Gastroesophageal sphincter (tissue), 4 donors: ENCODE measurements at places on chromosomes 5 and 9. TPM values are rescaled to one million over a fixed set of nuclear protein-coding genes. Genes with fewer than 3 reads are reported as not detected.

- peak; percentile 24 for ATAC-seq
These were observed 51.5 kb downstream of the COL15A1 start for GRCh38 chr9:98995059-98995671.

DNA sequence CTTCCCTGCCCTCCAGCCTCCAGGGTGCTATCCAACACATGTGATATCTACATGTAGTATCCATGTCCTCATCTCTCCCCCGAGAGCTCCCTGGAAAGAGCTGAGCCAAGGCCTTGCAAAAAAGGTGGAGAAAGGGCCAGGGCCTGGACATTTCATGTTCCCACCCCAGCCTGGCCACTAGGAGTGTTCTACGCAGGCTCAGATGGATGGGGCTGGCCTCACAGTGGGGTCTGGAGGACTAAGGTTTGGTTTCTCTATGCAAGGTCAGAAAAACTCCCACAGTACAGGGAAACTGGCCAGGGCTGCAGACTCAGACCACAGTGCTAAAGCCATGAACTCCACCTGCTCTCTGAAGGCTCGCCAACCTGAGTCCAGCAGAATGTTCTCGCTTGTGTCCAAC, 1.5 kb upstream of the CSF2 start:
- no peak for ATAC-seq

DNA sequence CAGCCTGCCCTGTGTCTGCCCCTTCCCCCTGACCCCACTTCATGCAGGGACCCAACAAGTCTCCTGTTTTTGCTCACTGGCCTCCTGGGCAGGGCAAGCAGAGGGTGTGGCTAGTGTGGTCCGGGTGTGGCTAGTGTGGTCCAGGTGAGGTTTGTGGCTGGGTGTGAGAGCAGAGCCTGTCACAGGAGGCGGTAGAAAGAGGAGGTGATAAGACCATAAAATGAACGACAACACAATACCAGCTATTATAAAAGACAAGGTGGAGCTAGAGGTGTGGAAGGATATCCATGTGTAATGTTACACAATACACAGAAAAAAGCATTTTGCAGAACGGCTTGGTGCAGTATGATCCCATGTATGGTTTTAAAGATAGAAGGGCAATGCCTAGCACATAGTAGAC, 23.3 kb downstream of the SPRY4 start:
- ATAC-seq: no peak

DNA sequence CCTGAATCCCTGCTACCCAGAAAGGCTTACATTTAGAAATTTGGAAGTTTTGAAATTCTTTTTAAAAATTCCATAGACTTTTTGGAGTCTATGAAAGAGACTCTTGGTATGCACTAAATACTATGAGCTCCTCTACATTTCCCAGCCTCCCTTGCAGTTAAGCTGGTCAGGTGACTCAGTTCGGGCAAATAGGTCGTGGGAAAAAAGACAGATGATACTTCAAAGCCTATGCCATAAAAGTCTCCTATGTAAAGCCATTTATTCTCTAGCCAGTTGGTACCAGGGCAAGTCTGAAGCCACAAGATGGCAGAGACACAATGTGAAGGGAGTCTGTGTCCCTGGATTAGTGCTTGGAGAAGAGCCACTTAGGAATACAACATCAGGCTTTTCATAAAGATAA, 101.8 kb downstream of the BOD1 start:
- no peak for ATAC-seq

DNA sequence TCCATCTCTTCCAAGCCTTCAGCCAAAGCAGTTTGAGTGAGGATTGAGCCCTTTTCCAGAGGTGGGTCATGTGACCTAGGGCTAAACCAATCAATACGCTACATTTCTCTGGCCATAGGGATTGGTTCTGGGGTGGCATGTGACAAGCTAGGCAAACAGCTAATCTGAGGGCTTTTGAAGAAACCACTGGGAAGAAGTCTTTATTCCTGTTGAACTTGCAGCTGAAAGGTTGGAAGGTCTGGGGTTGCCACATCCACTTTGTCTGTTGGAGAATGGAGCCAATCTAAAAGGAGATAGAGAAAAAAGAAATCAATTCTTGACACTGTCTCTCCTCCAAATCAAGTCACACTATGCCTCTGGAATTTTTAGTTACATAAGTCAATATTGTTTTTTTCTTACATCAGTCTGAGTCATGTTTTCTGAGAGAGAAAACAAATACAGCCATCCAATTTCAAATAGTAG, 637.8 kb upstream of the WWC1 start:
- ATAC-seq: no peak

- no peak for ATAC-seq
These were observed 40.8 kb downstream of the GRAMD2B start for GRCh38 chr5:126464016-126464415.

GRCh38 chr5:158884827-158885518, 214.7 kb downstream of the EBF1 start:
- no peak for ATAC-seq

DNA sequence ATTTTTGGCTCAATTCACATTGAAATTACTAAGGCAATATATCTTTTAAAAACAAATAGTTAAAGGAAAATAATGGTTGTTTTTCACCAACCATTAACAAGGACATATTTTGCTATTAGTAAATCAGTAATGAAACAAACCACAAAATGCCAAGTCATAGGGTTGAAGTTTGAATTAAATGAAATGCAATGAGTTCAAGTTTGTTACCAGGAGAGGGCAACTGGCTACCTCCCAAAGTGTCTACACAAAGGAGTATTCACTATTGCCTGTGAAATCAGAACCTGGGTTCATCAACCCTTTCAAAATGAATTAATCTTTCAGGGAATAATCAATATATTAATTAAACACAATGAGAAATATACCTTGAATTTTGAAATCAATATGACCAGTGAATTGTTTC, 138.4 kb upstream of the DMRTA1 start:
- no peak for ATAC-seq

DNA sequence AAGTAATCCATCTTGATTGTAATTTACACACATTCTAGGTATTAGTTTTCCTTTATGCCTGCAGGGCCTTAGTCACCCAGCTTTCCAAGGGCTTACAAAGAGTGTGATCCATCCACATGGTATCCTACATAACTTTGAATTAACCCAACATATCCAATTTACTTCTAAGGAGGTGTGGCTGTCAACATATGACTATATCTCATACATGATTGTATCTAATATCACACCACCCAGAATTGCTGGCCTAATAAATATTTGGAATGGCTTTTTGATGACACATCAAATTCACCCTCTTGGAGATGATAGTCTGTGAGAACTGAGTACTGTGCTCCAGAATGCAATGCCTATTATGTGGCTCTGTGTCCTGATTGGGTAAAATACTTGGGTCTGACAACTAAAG, 363.3 kb upstream of the GRIN3A start:
- no peak for ATAC-seq

DNA sequence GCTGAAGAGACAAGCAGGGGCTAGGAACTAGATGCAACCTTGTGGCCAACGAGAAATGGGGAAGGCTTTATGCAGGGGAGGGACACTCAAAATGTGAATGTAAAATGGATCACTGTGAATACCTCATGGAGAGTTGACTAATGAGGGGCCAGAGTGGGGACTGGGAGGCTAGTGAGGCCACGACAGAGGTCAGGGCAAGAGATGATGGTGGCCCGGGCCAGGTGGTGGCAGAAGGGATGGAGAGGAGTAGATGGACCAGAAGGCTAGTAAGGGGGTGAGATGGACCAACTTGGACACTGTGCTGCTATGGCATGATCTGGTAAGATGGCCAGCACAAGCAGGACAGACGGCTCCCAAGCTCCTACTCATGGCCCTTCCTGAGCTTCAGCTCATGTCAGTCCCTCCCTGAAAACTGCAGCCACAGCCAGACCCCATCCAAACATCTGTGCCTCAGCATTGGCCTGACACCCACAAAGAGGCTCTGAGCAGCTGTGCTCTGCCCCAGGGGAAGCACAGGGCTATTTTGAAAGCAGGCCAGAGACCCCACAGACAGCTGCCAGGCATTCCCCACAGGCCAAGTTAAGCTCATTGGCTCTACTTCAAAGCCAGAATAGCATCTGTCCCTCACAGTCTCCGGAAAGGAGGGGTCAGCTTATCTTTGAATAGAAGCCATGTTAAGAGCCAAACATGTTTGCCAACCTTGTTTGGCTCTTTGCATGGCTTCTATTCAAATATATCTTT, 22.1 kb downstream of the P4HA2 start:
- ATAC-seq: peak; percentile 44

GRCh38 chr5:50751064-50751657, 84.7 kb downstream of the PARP8 start:
- ATAC-seq: no peak

DNA sequence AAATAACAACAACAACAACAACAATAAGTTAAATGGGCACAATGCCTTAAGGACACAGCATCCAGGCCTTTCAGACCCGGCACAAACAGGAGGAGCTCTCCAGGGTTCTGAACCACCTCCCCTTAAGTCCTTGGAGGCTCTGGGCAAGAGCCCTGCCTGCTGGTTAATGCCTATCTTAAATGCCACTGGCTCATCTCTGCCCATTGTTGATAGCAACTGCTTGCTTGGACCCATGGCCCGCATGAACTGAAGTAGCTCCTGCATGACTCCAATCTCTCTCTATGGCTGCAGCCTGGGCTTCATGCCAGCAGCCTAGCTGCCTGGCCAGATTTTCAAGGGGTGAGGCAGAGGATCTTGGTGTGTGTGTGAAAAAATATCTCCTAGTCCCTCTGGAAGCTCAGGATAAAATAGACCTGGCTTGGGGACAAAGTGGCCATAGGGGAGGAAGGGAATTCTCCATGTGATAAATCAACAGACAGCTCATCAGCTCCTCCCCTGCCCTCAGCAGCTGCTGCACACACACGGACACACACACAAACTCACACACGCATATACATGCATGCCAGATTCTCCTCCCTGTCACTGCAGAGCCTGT, 27.4 kb downstream of the FAM219A start:
- peak; percentile 31 for ATAC-seq

GRCh38 chr9:113580954-113581311, 117.4 kb downstream of the RGS3 start:
- ATAC-seq: no peak

- no peak for ATAC-seq
These were observed 4.2 kb upstream of the DELE1 start for GRCh38 chr5:141919218-141920119.

DNA sequence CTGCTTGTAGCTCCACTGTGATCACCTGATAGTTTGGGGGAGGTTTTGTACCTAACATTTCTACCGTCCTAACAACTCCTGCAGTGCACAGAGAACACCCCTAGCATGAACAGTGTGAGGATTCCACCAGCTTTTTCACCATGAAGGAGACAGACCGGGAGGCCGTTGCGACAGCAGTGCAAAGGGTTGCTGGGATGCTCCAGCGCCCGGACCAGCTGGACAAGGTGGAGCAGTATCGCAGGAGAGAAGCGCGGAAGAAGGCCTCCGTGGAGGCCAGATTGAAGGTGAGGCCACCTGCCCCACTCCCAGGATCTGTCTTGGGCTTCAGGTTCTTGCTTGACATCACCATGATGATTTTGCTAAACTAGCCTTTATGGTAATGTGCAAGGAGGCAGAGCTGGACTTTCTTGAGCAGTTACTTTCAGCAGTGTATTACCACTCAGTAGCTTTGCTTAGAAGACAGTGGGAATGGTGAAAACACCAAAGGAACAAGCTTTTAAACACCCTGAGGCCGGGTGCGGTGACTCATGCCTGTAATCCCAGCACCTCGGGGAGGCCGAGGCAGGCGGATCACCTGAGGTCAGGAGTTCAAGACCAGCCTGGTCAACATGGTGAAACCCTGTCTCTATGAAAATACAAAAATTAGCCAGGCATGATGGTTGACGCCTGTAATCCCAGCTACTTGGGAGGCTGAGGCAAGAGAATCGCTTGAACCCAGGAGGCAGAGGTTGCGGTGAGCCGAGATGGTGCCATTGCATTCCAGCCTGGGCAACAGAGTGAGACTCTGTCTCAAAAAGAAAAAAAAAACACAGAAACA, 3.3 kb downstream of the EXOC3 start:
- ATAC-seq: no peak

- ATAC-seq: no peak
These were observed 37.8 kb downstream of the HMGCS1 start for GRCh38 chr5:43275391-43275790.

DNA sequence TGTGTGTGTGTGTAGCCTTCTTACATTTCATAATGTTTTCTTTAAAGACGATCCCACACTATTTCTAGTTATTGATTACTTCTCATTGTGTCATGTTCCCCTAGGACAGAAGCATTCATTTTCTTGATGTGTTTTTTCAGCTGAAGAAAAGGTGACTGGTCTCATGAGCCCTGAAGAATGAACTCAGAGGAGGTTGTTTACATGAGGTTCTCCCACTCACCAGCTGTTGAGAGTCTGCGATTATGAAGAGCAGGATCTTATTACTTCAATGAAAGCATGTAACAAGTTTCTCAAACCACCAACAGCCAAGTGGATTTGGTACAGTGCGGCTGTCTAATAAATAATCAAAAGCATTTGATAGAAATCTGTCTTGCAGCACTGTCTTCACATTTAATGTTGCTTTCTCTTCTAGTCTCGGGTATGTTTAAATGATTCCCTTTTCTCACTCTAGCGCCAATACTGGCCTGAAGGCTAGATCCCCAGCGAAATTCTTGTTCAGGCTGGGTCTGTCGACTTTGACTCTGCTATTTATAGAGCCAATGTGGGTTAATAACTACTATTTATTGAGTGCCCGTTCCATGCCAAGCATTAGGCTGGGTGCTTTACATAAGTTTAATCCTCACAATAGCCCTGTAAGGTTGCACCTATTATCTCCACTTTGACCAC, 9.6 kb upstream of the FSD1L start:
- ATAC-seq: no peak

- ATAC-seq: no peak
These were observed 53.9 kb upstream of the PALM2AKAP2 start for GRCh38 chr9:109726119-109726518.

DNA sequence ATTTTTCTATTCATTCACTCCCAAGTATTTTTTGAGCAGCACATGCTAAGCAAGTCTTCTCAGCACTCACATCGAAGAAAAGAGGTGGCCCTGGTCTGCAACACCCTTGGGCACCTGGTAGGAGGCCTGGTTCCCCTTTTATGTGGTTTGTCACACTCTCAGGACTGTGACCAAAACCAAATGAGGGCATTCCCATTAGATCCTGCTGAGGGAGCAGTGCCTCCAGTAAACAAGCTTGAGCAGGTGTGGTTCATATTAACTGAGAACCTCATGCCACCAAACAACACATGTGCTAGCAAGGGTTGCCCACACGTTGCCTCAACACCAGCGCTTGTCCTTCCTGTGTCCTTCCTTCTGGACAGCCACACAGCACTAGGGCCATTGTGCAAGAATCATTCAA, 26.9 kb upstream of the SYK start:
- ATAC-seq: no peak

Gene STKLD1
- total RNA-seq: not detected

Gene GHR
- 12.5 TPM for total RNA-seq

Gene BTNL8
- total RNA-seq: 1.1 TPM

Gene OSTF1
- 28.8 TPM for total RNA-seq

Gene SAXO1
- total RNA-seq: 0.39 TPM

Gene ADGRD2
- not detected for total RNA-seq

Gene VDAC1
- total RNA-seq: 157 TPM

Gene SLC1A3
- total RNA-seq: 18.0 TPM

Gene PMPCA
- 36.4 TPM for total RNA-seq

Gene SPINK7
- total RNA-seq: 9.6 TPM

Gene PALM2AKAP2
- 8.2 TPM for total RNA-seq
